ENCODE measurements at places on chromosomes 7 and 10.

DNA sequence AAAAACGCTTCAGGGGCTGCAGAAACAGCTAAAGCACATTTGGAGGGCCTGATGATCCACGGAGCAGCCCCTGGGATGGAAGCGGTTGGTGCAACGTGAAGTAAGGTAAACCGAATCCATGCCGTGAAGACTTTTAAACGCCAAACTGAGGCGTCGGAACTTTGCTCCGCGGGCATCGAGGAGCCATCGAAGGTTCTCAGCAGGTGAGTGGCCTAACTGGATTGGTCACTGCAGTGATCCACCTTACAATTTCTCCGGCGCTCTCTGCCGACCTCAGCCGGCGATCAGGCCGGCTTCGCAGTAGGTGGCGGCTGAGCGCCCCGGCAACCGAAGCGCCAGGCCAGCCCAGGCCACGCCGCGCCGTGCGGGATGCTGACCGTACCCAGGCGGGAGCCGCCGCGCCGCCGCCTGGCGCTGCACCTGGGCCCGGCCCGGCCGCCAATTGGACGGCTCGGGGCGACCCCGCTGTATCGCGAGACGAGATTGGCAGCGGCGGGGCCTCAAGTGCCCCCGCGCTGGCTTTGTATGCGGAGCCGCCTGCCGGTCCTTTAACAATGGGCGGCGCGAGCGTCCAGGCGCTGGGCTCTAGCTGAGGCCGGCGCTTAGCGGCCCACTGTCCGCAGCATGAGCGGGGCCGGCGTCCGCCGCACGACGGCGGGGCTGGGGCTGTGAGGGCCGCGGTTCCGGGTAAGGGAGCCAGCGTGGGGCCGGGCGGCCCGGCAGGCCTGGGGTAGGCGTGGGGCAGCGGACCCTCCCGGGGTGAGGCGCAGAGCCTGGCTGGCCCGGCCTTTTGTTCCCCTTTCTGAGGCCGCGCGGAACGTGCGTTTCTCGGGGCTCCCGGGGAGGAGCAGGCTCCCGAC lies at the start of gene CCNJ:
Gene CCNJ, plus strand, starts transcription at position 551 of the 860 bp plus-strand sequence. CDS start 811 bp downstream, outside the sequence.
- DNase-seq = peak; percentile 95

- DNase-seq = no peak
Measured at GRCh38 chr7:73905360-73905759, 44.4 kb downstream of the TMEM270 start.

GRCh38 chr10:132946311-132946710 lies 3.9 kb upstream of the CFAP46 start:
- DNase-seq = no peak

DNA sequence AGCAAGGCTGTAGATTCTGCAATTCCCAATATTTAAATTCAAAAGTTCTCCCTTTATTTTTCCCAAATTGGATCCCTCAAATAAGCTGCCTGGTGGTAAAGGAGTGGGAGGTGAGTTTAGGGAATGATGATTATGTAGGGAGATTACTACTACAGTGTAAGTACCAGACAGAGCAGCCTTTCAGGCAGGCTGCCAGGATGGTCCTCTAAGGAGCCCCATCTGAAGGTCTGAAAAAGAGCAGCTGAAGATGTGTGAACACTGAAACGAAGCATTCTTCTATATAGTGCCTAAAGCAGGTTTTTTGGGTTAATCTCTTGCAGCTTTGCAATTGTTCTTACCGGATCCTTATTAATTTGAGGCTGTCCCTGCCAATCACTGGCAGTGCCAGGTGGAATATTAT lies 84.7 kb downstream of the CREB5 start:
- no peak for DNase-seq

GRCh38 chr10:111548084-111548726 lies 471.4 kb downstream of the ADRA2A start:
- no peak for DNase-seq

GRCh38 chr10:19967981-19968380 lies 151.7 kb downstream of the PLXDC2 start:
- DNase-seq = no peak

DNA sequence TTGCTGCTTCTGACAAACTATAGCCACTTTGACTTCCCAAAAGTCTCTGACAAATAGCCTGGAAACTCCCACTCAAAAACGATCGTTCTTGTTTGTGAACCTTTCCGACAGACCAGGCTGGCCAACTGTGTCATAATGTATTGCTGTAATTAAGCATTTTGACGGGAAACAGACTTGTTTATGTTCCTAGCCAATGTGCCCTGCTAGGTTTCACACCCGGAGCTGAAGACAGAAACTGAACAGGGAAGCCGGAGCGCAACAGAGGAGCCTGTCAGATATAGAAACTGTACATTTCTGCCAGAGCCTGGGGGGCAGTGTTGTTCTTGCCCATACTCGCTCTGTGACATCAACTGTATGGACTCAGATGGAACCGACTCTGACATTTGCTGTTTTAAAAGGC lies 55.3 kb upstream of the C7orf33 start:
- no peak for DNase-seq

- no peak for DNase-seq
Measured at GRCh38 chr7:11749629-11750028, 82.4 kb downstream of the THSD7A start.

GRCh38 chr7:127317447-127317961 lies 64.8 kb upstream of the GRM8 start:
- no peak for DNase-seq
